GF-D8 (cell line): ENCODE measurements at places on chromosomes 12 and 14.

DNA sequence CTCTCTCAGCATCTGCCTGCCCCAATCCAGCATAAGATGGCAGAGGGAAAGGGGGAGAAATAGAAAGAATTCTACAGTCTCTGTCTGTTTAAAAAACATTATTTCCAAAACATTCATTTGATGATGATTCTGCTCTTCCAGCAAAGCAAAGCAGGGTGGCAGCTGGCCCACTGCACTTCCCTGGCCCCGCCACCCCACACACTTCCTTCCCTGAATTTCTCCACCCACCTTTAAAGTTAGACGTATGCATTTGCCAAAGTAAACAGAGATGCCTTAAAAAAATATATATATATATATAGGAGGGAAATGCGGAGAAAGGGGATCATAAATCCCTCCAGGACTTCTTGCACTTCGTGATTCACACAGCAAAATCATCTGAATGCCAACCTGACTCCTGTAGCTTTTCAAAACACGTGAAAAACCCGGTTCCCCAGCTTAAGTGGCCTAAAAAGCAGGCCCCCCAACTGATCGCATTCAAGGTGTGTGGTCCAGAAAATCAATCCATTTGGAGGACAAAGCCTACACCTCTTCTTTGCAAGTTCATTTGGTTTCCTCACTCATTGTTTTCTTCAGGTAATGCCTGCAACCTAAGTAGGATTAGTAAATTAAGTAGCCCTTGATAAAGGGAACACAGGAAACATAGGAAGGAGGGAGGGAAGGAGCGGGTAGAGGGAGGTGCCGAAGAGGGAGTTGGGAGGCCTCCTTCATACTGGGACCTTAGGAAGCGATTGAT, 68.8 kb downstream of the LLPH start:
- no peak for DNase-seq

DNA sequence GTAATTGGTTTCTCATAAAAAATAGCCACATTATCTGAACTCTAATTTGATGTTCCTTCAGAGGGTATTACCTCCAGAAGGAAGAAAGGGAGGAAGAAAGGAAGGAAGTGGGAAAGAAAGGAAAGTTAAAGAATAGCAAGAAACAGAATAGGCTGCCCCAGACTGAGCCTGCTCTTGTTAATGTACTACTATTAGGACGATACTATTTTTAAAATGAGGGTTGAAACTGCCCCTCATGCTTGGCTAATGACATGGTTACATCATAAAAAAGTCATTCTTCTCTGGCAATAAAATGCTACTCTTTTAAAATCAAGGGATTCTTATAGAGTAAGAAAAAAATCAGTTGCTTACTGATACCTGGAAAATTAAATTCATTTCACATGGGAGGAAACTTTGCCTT, 253.0 kb downstream of the KTN1 start:
- no peak for DNase-seq

DNA sequence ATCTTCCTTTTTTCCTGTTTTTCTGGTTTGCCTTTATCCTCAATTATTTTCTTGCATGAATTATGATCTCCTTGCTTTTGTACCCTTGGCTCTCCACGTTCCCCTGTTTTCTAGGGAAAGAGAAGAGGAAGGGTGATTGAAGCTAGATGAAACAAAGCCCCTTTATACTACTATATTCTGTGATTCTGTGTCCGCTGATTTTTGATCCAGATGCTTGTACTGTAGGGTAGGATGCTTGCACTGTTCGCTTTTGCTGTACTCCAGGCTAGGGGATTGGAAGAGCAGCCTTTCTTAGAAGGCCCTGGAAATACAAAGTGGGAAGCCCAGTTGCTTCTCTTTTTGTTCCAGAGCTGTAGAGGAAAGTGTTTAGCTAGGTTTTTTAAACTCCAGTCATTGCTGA, 35.1 kb upstream of the KLHDC2 start:
- DNase-seq, result no peak

- DNase-seq, result no peak
Observed at GRCh38 chr12:58588770-58589169, 331.5 kb downstream of the LRIG3 start.

- DNase-seq, result no peak
Observed at GRCh38 chr12:67940780-67941243, 48.4 kb upstream of the IFNG-AS1 start.

DNA sequence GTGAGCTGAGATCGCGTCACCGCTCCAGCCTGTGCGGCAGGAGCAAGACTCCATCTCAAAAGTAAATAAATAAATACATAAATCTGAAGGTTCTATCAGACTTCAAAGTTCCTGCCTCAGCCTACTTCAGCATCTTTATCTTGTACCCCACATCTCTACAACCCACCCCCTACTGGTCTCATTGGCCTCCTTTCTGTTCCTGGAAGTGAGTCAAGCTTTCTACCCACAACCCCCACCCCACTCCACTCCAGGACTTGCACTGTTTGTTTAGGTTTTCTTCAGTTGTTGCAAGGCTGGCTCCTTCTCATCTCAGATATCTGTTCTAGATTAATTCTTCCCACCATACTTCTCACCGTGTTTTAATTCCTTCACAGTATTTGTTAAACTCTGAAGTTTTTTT, 714 bp upstream of the PSMC6 start:
- DNase-seq, result no peak

DNA sequence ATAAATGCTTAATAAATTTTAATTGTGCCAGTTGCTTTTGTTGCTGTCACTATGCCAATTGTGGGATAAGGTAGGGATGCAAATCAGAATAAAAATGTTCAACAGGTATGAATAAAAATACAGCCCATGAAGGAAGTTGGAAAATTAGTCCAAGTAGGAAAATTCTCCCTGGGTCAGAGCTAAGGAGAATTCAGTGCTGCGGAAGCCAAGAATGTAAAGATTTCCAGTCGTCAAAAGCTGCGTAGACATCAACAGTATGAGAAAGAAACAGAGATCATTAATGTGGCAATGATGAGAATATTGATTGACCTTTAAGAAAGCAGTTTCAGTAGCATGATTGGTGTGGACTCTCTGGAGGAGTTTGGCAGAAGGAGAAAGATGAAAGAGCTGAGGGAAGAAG, 87.9 kb downstream of the PLEKHA5 start:
- no peak for DNase-seq
